Peyer's patch (tissue), 4 donors: ENCODE measurements at places on chromosomes 6 and 20. TPM values are rescaled to one million over a fixed set of nuclear protein-coding genes. Genes with fewer than 3 reads are reported as not detected.

Gene TRAPPC3L
- not detected for total RNA-seq

Gene GJA10
- total RNA-seq, result not detected

Gene OR2B2
- not detected for total RNA-seq

GRCh38 chr20:46682063-46682821, 7.0 kb downstream of the TP53RK start:
- no peak overlapping the region for H3K4me3 ChIP-seq
- H3K36me3 ChIP-seq, result no peaks in the 10 kb centered on the region
- DNase-seq, result no peak
- no peaks in the 10 kb centered on the region for H3K4me1 ChIP-seq
- H3K27me3 ChIP-seq, result no peaks in the 10 kb centered on the region

DNA sequence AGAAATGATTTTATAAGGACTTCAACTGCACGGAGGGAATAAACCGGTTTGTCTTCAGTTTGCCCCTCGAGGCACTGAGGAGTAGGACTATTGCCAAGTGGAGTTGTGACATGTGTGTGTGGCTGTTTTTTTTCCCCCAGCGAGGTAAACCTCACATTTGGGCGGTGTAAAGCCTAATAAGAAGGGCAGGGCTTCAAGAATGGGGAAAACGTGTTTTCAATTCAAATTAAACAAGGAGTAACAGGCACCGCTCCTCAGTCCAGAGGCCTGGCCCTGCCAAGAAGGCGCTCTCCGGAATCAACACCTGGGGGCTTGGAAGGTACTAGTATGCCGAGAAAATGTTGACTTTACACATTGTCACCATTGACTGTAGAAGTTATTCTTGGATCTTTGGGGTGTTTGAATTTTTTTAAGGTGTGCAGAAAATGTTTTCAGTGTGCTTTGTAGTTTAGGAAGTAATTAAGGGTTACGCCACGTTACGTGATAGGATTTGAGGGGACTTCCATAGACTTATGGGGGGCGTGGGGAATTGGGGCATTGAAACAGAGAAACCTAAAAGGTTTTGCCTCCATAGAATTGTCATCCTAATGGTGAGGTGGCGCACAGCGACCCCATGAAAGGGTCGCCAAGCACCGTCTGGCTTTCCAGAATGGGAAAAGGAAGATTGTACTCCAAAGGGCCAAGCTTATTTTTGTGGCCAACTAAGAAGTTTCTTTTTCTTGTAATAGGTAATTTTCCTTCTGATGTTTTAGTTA, 791 bp downstream of the ADGRG6 start:
- H3K27ac ChIP-seq, result no peak overlapping the region
- DNase-seq, result no peak
- H3K4me1 ChIP-seq, result no peaks in the 10 kb centered on the region
- H3K27me3 ChIP-seq, result no peaks in the 10 kb centered on the region
- peak overlapping the region; percentile 73 for H3K4me3 ChIP-seq

DNA sequence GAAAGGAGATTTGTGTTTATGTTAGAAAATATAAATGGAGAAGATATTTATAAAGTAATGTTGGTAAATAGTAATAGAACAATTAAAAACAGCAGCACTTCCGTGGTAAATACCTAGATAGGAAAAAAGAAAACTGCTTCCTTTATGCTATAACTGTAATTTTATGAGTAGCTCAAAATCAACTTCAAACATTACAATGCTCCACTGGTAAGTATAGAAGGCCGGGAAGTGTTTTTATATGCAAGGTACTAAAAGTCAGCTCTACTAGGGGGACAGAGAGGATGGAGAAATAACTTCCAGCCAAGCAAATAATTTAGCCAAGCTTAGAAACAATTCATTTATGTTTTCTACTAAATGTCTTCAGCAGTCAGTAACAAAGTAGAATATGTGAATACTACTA, 56.7 kb downstream of the ARHGAP18 start:
- H3K27ac ChIP-seq, result no peak overlapping the region
- no peak overlapping the region for H3K4me3 ChIP-seq
- H3K36me3 ChIP-seq, result no peaks in the 10 kb centered on the region

DNA sequence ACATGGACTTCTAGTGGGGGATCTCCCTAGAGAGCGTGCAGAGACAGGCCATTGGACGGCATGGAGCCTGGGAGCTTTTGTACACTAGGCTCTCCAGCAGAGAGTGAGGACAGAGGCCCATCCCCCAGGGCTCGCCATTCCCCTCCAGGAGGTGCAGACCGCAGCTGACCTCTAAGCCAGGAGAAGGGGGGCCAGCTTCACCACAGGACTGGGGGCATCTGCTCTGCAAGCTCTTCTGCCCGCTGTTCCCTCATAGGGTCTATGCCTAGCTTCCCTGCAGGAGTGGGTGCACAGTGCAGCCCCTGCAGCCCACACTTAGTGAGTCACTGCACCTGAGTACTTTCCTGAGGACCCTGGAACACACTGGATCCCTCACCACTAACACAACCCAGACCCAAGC, 94.4 kb downstream of the FHL5 start:
- DNase-seq, result no peak
- H3K36me3 ChIP-seq, result no peaks in the 10 kb centered on the region

DNA sequence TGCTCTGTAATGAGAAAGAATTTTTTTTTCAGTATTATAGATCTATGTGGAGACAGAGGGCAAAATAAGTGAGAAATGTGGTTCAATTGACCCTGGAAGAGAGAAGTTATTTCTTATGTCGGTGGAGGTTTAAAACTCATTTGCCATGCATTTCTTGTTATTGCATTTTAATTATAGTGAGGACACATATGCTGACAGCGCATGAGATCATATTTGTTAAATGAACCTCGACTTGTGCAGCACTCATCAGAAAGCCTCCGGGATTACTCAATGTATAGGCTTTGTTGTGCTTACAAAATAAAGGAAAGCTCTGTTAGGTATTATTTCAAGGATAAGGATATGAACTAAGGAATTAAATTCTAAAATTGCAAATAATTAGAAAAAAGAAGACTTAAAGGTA, 915.1 kb upstream of the MAP3K7 start:
- H3K27ac ChIP-seq, result no peak overlapping the region
- no peaks in the 10 kb centered on the region for H3K36me3 ChIP-seq
- no peaks in the 10 kb centered on the region for H3K27me3 ChIP-seq
- no peak overlapping the region for H3K4me3 ChIP-seq

- H3K27ac ChIP-seq, result no peak overlapping the region
- no peaks in the 10 kb centered on the region for H3K27me3 ChIP-seq
- no peak for DNase-seq
- no peak overlapping the region for H3K4me3 ChIP-seq
Measured at GRCh38 chr6:105322499-105323225, 80.2 kb downstream of the PREP start.

DNA sequence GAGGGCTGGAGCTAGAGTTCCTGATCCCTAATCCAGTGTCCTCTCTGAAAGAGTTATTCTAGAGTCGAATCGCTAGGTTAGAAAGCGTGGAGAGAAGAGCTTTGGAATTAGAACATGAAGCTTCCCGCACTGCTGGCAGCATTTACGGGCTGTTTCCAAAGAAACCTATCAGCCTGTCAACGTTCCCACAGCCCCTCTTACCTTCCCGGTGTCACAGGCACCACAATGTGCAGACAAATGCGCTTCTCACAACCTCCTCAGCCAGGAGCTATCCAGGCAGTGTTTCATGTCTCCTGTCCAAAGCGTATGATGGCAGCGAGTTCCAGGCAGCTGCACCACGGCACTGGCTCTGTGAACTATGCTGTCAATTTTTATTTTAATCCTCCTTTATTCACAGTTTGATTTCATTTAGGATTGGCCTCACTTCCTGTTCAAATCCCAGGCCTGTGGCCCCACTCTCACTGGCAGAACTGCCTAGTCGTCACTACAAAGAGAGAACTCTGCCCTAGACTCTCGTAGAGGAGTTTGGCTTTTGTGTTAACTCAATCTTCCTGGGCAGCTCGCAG, 322.8 kb upstream of the SOX4 start:
- no peaks in the 10 kb centered on the region for H3K36me3 ChIP-seq
- no peak overlapping the region for H3K27ac ChIP-seq
- no peak for DNase-seq
- H3K4me1 ChIP-seq, result no peaks in the 10 kb centered on the region

GRCh38 chr20:9215539-9215938, 146.7 kb downstream of the PLCB4 start:
- H3K27me3 ChIP-seq, result no peaks in the 10 kb centered on the region
- H3K36me3 ChIP-seq, result no peaks in the 10 kb centered on the region
- no peaks in the 10 kb centered on the region for H3K4me1 ChIP-seq
- H3K4me3 ChIP-seq, result no peak overlapping the region

DNA sequence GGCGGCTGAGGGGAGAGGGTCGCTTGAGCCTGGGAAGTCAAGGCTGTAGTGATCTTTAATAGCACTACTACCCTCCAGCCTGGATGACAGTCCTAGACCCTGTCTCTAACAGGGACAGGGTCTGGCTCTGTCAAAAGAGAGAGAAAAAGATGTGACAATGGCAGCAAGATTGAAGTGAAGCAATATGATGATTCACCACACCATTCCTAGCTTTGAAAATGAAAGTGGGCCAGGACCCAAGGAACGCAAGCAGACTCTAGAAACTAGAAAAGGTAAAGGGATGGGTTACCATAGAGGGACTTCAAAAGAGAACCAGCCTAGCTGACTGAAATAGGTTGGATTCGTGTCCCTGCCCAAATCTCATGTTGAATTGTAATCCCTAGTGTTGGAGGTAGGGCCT, 426.9 kb downstream of the HTR1B start:
- H3K4me1 ChIP-seq, result no peaks in the 10 kb centered on the region
- DNase-seq, result no peak
- no peaks in the 10 kb centered on the region for H3K36me3 ChIP-seq
- H3K4me3 ChIP-seq, result no peak overlapping the region
- no peak overlapping the region for H3K27ac ChIP-seq
- no peaks in the 10 kb centered on the region for H3K27me3 ChIP-seq

Gene MRPL14
- total RNA-seq, result 51.1 TPM

Gene RAET1G
- not detected for total RNA-seq

GRCh38 chr20:35269055-35269781, 8.7 kb downstream of the MMP24OS start:
- H3K4me1 ChIP-seq, result no peaks in the 10 kb centered on the region
- DNase-seq, result peak; percentile 80
- H3K27ac ChIP-seq, result no peak overlapping the region

Gene RHAG
- total RNA-seq, result not detected

Gene GRM1
- not detected for total RNA-seq

Gene GOPC
- total RNA-seq, result 16.6 TPM

GRCh38 chr20:3751675-3752385, 15.7 kb downstream of the ADISSP start:
- H3K36me3 ChIP-seq, result no peaks in the 10 kb centered on the region
- peak; percentile 64 for DNase-seq
- no peaks in the 10 kb centered on the region for H3K27me3 ChIP-seq
- H3K4me3 ChIP-seq, result no peak overlapping the region
- no peak overlapping the region for H3K27ac ChIP-seq
- H3K4me1 ChIP-seq, result no peaks in the 10 kb centered on the region

DNA sequence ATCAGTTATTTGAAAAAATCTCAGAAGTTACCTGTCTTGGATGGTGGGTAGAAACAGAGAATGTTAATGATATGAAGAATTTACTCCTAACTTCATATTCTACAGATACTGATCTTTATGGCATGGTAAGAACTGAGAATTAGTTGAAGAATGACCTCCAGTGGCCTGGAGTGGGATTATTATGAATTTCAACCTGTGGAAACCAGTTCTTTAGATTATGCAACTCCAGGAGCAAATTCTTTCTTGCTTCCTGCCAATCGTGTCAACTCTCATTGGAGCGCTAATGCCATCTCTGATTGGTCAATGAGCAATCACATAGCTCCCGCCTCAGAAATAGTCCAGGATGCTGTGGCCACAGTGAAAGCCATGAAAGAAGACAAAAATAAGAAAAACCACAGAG, 40.6 kb downstream of the LYRM2 start:
- no peak overlapping the region for H3K27ac ChIP-seq
- no peaks in the 10 kb centered on the region for H3K27me3 ChIP-seq
- no peaks in the 10 kb centered on the region for H3K4me1 ChIP-seq
- no peak overlapping the region for H3K4me3 ChIP-seq

Gene GTSF1L
- not detected for total RNA-seq

DNA sequence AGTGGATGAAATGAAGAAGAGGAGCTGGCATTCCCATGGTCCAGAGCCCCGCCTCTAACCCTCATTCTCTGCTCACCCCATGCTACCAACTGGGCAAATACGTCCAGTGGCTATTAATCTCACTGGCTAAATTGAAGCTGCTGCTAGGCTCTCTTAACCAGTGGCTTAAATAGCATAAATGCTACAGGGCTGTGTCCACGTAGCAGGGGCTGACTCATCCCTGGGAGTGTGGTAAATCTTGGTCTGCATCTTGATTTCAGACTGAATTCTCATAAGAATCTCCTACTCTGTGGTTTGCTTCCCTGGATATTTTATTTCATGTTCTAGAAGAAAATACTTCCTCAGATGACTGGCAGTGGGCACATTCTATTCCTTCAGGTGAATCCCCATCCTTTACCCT, 193.1 kb upstream of the ARG1 start:
- no peaks in the 10 kb centered on the region for H3K27me3 ChIP-seq
- no peak for DNase-seq
- H3K4me1 ChIP-seq, result no peaks in the 10 kb centered on the region
- no peak overlapping the region for H3K27ac ChIP-seq

Gene ZBTB46
- 1.9 TPM for total RNA-seq

GRCh38 chr6:10555625-10556309, 34.6 kb downstream of the GCNT2 start:
- H3K4me1 ChIP-seq, result no peaks in the 10 kb centered on the region
- H3K27me3 ChIP-seq, result no peaks in the 10 kb centered on the region
- H3K36me3 ChIP-seq, result no peaks in the 10 kb centered on the region
- peak; percentile 68 for DNase-seq

GRCh38 chr6:20341564-20341963, 60.1 kb upstream of the E2F3 start:
- no peak overlapping the region for H3K4me3 ChIP-seq
- no peaks in the 10 kb centered on the region for H3K27me3 ChIP-seq
- no peaks in the 10 kb centered on the region for H3K4me1 ChIP-seq
- no peak overlapping the region for H3K27ac ChIP-seq

GRCh38 chr20:21111416-21111815, 5.3 kb upstream of the LINC00237 start:
- no peak for DNase-seq
- no peaks in the 10 kb centered on the region for H3K4me1 ChIP-seq
- no peak overlapping the region for H3K27ac ChIP-seq
- H3K36me3 ChIP-seq, result no peaks in the 10 kb centered on the region
- no peak overlapping the region for H3K4me3 ChIP-seq

- H3K4me3 ChIP-seq, result no peak overlapping the region
- no peaks in the 10 kb centered on the region for H3K27me3 ChIP-seq
- no peaks in the 10 kb centered on the region for H3K36me3 ChIP-seq
- H3K27ac ChIP-seq, result no peak overlapping the region
- no peaks in the 10 kb centered on the region for H3K4me1 ChIP-seq
Measured at GRCh38 chr6:126302191-126302590, 37.7 kb upstream of the CENPW start.

Gene PXMP4
- total RNA-seq, result 15.3 TPM

- H3K4me3 ChIP-seq, result no peak overlapping the region
- no peaks in the 10 kb centered on the region for H3K36me3 ChIP-seq
- no peaks in the 10 kb centered on the region for H3K27me3 ChIP-seq
- no peaks in the 10 kb centered on the region for H3K4me1 ChIP-seq
- H3K27ac ChIP-seq, result no peak overlapping the region
Measured at GRCh38 chr6:5619249-5619648, 357.9 kb downstream of the FARS2 start.
